Fibroblast of lung (primary cell): ENCODE measurements at places on chromosomes 1 and 21. TPM values are rescaled to one million over a fixed set of nuclear protein-coding genes. Genes with fewer than 3 reads are reported as not detected.

The PKLR gene
- total RNA-seq = not detected in 2 replicates

The UMODL1 gene
- total RNA-seq = not detected in 2 replicates

The FCRL5 gene
- not detected in 2 replicates for total RNA-seq

The DMBX1 gene
- total RNA-seq = not detected in 2 replicates

The GSTM5 gene
- 16.4 and 21.6 TPM in 2 replicates for total RNA-seq

The EPRS1 gene
- 193 and 273 TPM in 2 replicates for total RNA-seq

The OLIG2 gene
- total RNA-seq = not detected in 2 replicates

DNA sequence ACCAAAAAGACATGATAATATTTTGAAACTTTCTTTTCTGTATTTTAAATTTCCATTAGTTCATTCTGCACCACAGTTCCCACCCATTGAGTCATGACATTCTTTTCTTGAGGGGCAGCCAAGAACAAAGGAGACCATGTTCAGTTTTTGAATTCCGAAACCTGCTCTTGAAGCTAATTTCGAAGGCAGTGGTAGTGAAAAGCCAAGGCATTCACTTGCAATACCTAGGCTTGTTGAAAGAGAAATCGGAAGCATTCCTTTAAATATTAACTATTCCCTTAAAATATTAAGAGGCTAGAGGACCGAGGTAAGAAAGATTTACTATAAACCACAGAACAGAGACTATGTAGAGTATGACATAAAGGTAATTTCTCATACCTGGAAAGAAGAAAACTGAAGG lies 256.3 kb downstream of the ADGRL2 start:
- no peak overlapping the region for H3K27ac ChIP-seq
- DNase-seq = no peak
- no peaks in the 10 kb centered on the region for H3K36me3 ChIP-seq

GRCh38 chr1:11417162-11417561 lies 61.8 kb upstream of the DISP3 start:
- no peaks in the 10 kb centered on the region for H3K27me3 ChIP-seq
- no peak overlapping the region for H3K4me3 ChIP-seq
- no peak overlapping the region for H3K27ac ChIP-seq

DNA sequence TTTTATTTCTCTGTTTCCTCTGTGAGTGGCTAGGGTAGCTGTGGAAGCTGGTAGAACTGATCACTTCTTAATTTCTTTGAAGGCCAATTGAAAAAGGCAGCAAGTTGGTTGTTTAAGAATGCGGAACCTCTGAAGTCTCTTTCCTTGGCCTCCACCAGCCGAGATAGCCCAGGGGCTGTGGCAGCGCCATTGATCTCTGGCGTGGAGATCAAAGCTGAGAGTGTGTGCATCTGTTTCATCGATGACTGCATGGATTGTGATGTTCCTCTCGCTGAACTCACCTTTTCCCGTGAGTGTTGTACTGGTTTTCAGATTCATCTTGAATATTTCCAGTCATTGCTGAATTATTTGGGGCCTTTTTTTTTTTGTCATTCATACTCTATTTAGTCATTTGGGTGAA lies 97.7 kb downstream of the VPS13D start:
- H3K27me3 ChIP-seq = no peaks in the 10 kb centered on the region
- no peak overlapping the region for H3K27ac ChIP-seq
- H3K4me1 ChIP-seq = no peaks in the 10 kb centered on the region
- no peak overlapping the region for H3K4me3 ChIP-seq
- H3K36me3 ChIP-seq = peaks cover 8% of the 10 kb centered on the region

DNA sequence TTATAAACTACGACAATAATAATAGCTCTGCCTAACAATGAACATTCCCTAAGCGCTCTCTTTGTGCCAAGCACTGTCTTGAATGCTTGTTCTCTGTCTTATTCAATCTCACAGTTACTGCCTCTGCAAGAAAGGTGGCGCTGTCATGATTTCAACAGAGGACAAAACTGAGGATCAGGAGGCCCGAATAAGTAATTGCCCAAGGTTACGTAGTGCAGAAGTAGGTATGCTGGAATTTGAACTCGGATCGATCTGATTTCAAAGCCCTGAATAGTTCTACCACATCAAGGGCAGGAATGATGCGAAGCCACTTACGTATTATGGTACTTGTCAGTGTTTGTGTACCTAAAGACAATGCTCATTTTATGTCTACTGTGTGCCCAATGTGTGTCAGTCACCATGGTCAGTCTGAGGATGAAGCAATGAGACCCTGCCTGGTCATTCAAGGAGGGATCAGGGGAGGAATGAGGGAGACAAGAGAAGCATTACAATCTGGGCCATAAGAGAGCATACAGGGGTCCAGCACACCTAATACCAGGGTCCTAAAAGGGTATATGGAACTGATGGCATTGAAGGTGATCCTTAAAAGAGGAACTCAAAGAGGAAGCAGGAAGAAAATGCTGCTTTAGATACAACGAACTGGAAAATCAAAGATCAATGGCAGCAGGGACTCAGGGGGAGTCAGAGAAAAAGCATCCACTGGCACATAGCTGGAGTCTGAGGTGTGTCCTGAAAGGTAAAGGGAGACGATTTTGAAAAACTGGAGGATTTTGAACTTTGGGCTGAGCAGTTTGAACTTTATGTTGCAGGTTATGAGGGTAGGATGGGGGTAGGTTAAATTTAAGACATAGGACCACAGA lies 389.2 kb downstream of the PLPP3 start:
- no peak overlapping the region for H3K27ac ChIP-seq
- no peak for DNase-seq
- H3K4me1 ChIP-seq = peaks cover 2% of the 10 kb centered on the region
- no peak overlapping the region for H3K4me3 ChIP-seq
- H3K27me3 ChIP-seq = no peaks in the 10 kb centered on the region
- no peaks in the 10 kb centered on the region for H3K36me3 ChIP-seq

- no peaks in the 10 kb centered on the region for H3K27me3 ChIP-seq
- H3K4me1 ChIP-seq = peaks cover 5% of the 10 kb centered on the region
- no peak overlapping the region for H3K4me3 ChIP-seq
Measured at GRCh38 chr1:184889166-184889565, 85.1 kb downstream of the NIBAN1 start.

GRCh38 chr1:155196103-155196892 lies 11.4 kb downstream of the THBS3 start:
- peak; percentile 23 for DNase-seq
- H3K4me3 ChIP-seq = no peak overlapping the region
- H3K36me3 ChIP-seq = peaks cover 25% of the 10 kb centered on the region

DNA sequence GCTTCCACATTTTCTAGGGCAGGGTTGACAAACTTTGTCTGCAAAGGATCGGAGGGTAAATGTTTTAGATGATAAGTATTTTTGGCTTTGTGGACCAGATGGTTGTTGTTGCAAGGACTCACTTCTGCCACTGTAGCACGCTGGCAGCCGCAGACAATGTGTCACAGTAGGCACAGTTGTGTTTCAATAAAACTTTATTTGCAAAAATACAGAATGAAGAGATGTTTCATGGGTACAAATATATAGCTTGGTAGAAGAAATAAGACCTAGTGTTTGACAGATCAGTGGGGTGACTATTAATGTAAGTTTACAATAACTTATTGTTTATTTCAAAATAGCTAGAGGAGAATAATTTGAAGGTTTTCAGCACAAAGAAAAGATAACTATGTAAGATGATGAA lies 127.8 kb downstream of the GRIK3 start:
- no peaks in the 10 kb centered on the region for H3K27me3 ChIP-seq
- H3K27ac ChIP-seq = no peak overlapping the region
- H3K4me3 ChIP-seq = no peak overlapping the region
- no peaks in the 10 kb centered on the region for H3K36me3 ChIP-seq
- DNase-seq = no peak

DNA sequence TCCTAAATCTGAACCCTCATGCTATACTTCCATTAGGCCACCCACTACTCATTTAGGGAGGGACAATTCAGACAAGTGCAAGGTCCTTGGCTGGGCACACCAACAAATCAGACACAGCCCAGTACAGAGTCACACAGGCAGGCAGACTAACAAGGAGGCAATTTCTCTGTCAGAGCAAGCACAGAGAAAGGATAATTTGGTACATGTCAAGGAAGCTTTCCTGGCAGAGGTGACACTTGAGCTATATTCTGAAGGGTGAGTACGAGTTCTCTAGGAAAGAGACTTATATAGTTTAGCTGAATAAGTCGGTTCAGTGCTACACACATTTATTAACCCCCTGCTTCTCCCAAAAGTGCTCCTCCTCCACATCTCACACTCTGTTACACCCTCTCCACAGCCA lies 455.9 kb downstream of the OMA1 start:
- no peaks in the 10 kb centered on the region for H3K36me3 ChIP-seq
- H3K27me3 ChIP-seq = no peaks in the 10 kb centered on the region
- no peak overlapping the region for H3K4me3 ChIP-seq
- no peak overlapping the region for H3K27ac ChIP-seq
- H3K4me1 ChIP-seq = no peaks in the 10 kb centered on the region
- DNase-seq = no peak

GRCh38 chr1:109162626-109163025 lies 48.7 kb downstream of the ELAPOR1 start:
- no peaks in the 10 kb centered on the region for H3K27me3 ChIP-seq
- no peak overlapping the region for H3K27ac ChIP-seq
- H3K4me3 ChIP-seq = no peak overlapping the region
- no peak for DNase-seq
- H3K36me3 ChIP-seq = no peaks in the 10 kb centered on the region

GRCh38 chr1:31769720-31770390 lies 5.7 kb upstream of the ADGRB2 start:
- H3K27me3 ChIP-seq = peaks cover 47% of the 10 kb centered on the region
- H3K4me3 ChIP-seq = no peak overlapping the region
- no peaks in the 10 kb centered on the region for H3K36me3 ChIP-seq
- no peak overlapping the region for H3K27ac ChIP-seq
- no peak for DNase-seq

- H3K27ac ChIP-seq = no peak overlapping the region
- no peak for DNase-seq
- peaks cover 4% of the 10 kb centered on the region for H3K36me3 ChIP-seq
- H3K4me3 ChIP-seq = no peak overlapping the region
Measured at GRCh38 chr1:1054971-1055370, 19.1 kb downstream of the RNF223 start.

DNA sequence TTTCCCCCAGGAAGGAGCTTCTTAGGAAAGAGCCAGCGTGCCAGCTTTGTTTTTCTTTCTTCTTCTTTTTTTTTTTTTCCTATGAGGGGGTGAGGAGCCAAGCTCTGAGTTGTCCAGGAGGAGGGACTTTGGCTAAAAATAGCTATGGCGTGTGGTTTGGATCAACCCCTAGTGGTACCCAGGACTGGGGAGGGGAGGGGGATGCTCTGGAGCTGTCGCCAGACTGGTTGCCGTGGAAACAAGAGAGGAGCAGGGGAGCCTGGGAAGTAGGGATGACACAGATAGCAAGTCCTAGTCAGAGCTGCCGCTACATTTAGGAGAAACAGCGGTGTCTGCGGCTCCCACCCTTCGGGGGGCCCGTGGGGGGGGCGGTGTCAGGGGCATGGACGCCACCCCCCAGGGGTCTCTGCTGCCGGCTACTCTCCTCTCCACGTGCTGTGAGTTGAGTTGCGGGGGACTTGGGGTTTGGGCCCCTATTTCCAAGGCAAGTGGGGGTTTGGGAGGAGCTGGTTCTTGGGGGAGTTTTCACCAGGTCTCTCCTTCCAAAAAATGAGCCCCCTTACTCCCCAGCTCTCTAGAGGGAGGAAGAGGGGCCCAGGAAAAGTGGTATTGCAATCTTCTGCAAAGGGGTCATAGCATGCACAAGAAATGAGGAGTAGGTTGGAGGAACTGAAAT lies at the start of gene KCNJ9:
Gene KCNJ9 (plus strand): TSS at position 278 of the 676 bp plus-strand sequence. CDS start 2,493 bp downstream, outside the sequence.
- H3K36me3 ChIP-seq = no peaks in the 10 kb centered on the region
- peaks cover 35% of the 10 kb centered on the region for H3K27me3 ChIP-seq
- H3K4me1 ChIP-seq = no peaks in the 10 kb centered on the region
- H3K4me3 ChIP-seq = no peak within 1 kb of the TSS

GRCh38 chr1:109075531-109076490 lies at the start of gene TAF13:
Gene TAF13 (minus strand): TSS chr1:109076003. CDS start chr1:109075947, 56 bp downstream.
- peak; percentile 98 for DNase-seq
- no peaks in the 10 kb centered on the region for H3K36me3 ChIP-seq
- peak within 1 kb of the TSS; percentile 98 for H3K27ac ChIP-seq
- H3K4me3 ChIP-seq = peak within 1 kb of the TSS; percentile 83
- H3K27me3 ChIP-seq = no peaks in the 10 kb centered on the region
- H3K4me1 ChIP-seq = no peaks in the 10 kb centered on the region

- H3K4me3 ChIP-seq = no peak overlapping the region
- no peaks in the 10 kb centered on the region for H3K4me1 ChIP-seq
- H3K27me3 ChIP-seq = no peaks in the 10 kb centered on the region
- no peaks in the 10 kb centered on the region for H3K36me3 ChIP-seq
- no peak overlapping the region for H3K27ac ChIP-seq
Measured at GRCh38 chr1:93414749-93415148, 33.2 kb upstream of the FNBP1L start.

GRCh38 chr21:29771491-29772066 lies 168.2 kb downstream of the GRIK1 start:
- no peaks in the 10 kb centered on the region for H3K27me3 ChIP-seq
- no peak for DNase-seq
- no peaks in the 10 kb centered on the region for H3K36me3 ChIP-seq

DNA sequence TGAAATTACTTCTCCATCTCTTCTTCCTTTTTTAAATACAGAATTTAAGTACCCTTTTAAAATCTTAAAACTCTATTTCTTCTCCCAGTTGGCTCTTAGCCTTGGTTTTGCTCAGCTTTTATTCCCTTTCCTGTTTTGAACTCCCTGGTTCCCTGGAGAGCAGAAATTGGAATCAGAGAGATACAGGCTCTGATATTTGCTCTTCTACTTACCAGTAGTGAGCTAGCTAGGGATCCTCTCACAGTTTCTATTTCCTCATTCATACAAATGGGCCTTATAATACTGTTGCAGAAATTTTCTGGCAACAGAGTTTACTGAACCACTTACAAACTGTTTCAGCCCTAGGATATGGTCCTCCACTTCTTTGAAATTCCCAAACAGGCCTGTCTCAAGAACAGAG lies 606.3 kb downstream of the NUF2 start:
- no peaks in the 10 kb centered on the region for H3K36me3 ChIP-seq
- no peaks in the 10 kb centered on the region for H3K4me1 ChIP-seq
- no peak overlapping the region for H3K4me3 ChIP-seq
- no peak for DNase-seq
- H3K27me3 ChIP-seq = no peaks in the 10 kb centered on the region

GRCh38 chr1:114551400-114551799 lies 30.0 kb downstream of the BCAS2 start:
- H3K27me3 ChIP-seq = no peaks in the 10 kb centered on the region
- H3K4me3 ChIP-seq = no peak overlapping the region

DNA sequence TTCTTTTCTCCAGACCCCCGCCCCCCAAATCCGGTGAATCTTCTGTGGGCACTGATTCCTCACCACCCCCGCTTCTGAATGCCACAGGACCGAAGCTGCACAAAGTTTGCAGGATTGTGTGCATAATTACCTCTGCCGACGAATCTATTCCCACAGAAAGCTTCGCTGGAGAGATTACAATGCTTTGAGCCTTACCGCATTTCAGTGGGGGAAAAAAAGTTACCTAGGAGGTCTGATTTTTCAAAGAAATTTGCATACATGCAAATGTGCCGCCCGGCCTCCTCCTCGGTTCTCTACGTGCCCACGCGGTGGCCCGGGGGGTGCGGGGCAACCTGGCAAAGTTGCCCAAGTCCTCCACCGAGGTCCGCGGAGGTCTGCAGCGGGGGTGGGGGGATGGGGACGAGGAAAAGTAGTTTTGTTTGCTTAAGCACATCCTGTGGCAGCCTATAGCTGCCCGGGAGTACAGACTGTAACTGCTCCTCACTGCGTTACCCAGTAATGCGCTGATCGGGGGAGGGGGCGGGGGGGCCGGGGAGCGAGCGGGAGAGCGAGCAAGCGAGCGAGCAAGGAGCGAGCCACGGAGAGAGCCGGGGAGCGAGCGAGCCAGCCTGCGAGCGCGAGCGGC lies 563 bp upstream of the NFIA start:
- peaks cover 17% of the 10 kb centered on the region for H3K4me1 ChIP-seq
- H3K36me3 ChIP-seq = no peaks in the 10 kb centered on the region
- H3K4me3 ChIP-seq = peak overlapping the region; percentile 60
- no peaks in the 10 kb centered on the region for H3K27me3 ChIP-seq
- peak overlapping the region; percentile 7 for H3K27ac ChIP-seq
